T1000 (cell line): ENCODE measurements at places on chromosomes 1 and 21.

- no peak for DNase-seq
These were observed 46.5 kb upstream of the KIF26B start for GRCh38 chr1:245108246-245108645.

GRCh38 chr1:198904321-198904720 lies 265.5 kb downstream of the PTPRC start:
- no peak for DNase-seq

DNA sequence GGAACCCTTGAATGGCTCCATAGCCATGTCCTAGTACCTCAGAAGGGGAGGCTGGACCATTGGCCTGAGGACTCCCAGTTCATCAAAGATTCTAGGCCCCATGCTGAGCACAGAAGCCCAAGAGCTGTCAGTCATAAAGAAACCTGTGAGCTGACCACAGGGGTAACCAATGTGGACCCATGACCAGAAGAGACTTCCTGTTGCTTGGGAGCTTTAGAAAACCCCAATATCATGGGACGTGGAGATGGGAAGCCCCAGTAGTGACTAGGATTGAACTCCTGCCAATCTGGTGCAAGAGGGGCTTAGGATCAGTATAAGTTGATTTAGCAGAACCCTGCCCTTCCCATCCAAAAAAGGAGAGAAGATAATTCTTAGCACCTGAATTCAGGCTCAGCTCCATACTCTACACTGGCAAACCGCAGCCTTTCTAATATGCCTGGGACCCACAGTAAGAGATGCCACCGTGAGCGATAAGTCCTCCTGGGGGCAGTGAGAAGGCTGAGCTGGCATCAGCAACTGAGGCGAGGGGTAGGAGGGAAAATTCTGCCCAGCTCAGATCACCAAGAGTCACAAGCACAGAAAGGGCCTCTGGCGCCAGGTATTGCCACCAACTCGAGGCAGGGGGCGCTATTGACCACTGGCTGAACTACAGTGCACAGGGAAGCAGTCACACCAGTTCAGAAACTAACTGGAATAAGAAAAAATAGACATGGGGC lies 108.9 kb downstream of the CAPN8 start:
- DNase-seq = no peak

GRCh38 chr1:234605399-234605982 lies 4.5 kb downstream of the IRF2BP2 start:
- DNase-seq = no peak
